ENCODE measurements at places on chromosomes 6 and 20.

DNA sequence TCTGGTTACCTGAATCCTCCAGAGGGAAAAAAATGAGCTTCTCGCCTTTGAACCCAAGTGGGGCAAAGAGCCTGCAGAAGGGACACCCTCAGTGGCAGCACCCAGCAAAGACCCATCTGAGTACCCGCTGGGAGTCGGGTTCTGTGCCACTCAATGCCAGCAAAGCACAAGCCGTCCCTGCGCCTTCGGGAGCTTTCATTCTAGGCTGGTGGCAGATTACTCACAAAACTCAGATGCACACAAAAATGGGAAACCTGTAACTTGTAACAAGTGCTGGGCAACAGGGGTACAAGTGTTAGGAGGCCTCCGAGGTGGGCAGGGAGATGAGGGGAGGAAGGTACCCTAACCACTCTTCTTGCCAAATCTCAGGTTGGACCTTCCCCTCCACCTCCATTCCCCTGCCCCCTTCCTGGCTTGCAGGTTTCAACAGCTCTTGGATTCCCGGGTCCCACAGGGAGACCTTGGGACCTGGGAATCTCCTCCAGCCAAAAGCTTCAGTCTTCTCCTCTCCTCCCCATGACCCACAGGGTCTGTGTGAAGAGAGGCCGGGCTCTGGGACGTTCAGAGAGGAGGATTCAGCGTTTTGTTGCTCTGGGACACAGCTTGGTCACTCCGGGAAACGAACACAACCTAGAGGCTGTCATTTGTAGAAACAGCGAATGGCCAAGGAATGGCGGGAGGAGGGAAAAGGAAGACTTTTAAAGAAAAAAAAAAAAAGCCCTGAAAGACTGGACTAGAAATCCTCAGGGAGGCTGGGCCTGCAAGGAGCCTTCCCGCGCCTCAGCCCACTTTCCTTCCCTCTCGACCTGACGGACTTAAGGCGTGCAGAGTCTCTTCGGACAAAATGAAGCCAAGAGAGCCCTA, 1.2 kb upstream of the PARD6B start:
- H3K27ac ChIP-seq = no peak overlapping the region
- H3K27me3 ChIP-seq = no peaks in the 10 kb centered on the region
- H3K4me3 ChIP-seq = peak overlapping the region; percentile 79
- H3K36me3 ChIP-seq = no peaks in the 10 kb centered on the region

DNA sequence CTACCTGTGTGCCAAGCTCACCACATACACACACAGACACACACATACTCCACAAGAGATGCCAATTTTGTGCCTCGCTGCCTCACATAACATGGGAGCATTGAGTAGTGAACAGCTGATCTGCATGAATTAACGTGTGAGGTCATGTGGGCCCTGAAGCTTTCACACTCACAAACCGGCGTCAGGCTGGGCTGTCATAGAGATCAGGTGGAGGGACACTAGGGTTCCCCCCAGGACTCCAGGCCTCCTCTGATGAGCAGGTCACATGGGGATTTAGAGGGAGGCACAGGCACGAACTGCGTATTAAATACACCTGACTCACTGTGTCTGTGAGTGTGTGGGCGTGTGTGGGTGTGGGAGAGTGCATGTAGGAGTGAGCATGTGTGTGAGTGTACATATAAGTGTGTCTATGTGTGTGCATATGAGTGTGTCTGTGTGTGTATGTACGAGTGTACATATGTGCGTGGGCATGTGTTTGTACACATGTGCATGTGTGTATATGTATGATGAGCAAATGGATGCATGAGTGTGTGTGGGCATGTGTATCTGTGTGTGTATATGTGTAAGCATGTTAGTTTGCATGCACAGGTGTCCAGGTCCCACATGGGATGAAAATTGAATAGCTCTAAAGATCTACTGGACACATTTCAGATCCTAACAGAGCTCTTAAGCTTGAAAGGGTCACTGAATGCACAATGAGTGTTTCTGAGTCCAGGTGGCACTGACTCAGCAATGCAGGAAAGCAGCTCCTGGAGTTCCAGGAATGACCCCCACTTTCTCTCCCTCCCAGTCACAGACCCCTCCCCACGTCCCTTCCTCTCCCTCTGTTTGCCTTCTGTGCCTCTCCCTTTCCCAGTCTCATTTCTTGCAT, 336.6 kb downstream of the PREX1 start:
- DNase-seq = no peak
- no peaks in the 10 kb centered on the region for H3K27me3 ChIP-seq
- H3K27ac ChIP-seq = no peak overlapping the region
- no peaks in the 10 kb centered on the region for H3K36me3 ChIP-seq
- no peak overlapping the region for H3K4me3 ChIP-seq
- H3K4me1 ChIP-seq = no peaks in the 10 kb centered on the region

- no peak for DNase-seq
- H3K27ac ChIP-seq = no peak overlapping the region
- H3K36me3 ChIP-seq = no peaks in the 10 kb centered on the region
- no peak overlapping the region for H3K4me3 ChIP-seq
- peaks cover 69% of the 10 kb centered on the region for H3K4me1 ChIP-seq
Observed at GRCh38 chr20:50389808-50390684, 120.1 kb upstream of the PTPN1 start.

DNA sequence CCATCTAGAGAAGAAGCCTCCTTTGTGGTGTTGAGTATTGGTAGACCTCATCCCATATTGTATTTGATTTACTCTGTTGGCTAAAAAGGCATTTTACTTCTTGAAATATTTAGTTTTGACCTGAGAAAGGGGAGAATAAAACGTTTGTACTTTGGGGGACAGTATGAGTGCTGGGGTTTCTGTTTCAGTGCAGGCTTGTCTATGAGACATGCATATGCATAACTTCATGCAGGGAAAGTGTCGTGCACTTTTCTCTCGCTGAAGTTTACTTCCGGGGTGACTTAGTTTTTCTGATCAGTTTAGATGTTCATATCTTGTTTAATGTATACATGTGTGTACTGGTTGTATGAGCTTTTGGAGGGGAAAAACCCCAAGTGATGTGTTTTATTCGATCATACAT, 59.5 kb downstream of the UTRN start:
- peak overlapping the region; percentile 31 for H3K4me3 ChIP-seq
- peaks cover 43% of the 10 kb centered on the region for H3K4me1 ChIP-seq
- no peaks in the 10 kb centered on the region for H3K27me3 ChIP-seq

DNA sequence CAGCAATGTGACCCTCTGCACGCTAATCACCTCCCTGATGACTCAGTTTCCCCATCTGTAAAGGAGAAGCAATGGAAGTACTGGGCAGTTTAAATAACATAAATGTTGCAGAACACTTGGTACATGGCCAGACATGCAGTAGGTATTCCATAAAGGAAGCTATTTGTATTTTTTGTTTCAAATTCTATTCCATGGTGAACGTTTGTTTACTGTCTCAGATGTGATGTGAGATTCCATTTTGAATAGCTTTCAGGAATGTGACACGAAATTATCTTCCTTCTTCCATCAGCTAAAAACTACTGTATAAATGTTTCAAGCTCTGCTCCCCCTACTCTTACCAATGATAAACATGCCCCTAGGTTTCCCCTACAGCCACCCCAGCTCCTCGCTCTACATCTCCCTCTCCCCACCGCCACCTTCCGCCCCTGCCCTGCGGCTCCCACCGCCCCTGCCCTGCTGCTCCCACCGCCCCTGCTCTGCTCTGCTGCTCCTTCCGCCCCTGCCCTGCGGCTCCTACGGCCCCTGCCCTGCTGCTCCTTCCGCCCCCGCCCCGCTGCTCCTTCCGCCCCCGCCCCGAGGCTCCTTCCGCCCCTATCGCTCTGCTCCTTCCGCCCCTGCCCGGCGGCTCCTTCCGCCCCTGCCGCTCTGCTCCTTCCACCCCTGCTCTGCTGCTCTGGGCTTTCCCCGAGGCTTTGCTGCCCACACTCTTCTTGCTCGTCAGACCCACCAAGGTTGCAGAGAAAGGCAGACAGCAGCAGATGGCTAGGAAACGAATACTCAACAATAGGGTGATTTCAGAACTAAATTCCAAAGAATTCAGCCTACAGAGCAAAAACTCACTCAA, 78.9 kb downstream of the THBS2 start:
- no peak overlapping the region for H3K27ac ChIP-seq
- no peak overlapping the region for H3K4me3 ChIP-seq
- no peaks in the 10 kb centered on the region for H3K36me3 ChIP-seq
- H3K4me1 ChIP-seq = no peaks in the 10 kb centered on the region
- H3K27me3 ChIP-seq = no peaks in the 10 kb centered on the region

DNA sequence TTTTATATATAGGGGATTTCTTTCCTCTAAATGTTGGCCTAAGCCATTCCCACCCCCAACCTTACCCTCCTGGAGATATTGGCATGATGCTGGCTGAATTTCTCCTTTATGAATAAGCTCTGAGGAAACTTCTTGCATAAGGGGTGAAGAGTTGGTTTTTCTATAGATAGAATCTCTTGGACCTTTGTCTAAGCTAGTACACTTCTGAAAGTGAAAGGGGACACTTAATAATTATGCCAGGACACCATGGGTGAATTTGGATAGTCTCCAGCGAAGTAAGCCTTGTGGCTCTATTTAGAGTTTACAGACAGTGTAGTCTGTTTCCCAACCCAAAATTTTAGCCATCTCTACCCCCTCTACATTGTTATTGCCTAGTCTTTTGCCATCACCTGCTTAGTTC, 27.1 kb upstream of the FABP7 start:
- H3K27ac ChIP-seq = no peak overlapping the region
- no peaks in the 10 kb centered on the region for H3K27me3 ChIP-seq
- no peak for DNase-seq
- H3K4me3 ChIP-seq = no peak overlapping the region

DNA sequence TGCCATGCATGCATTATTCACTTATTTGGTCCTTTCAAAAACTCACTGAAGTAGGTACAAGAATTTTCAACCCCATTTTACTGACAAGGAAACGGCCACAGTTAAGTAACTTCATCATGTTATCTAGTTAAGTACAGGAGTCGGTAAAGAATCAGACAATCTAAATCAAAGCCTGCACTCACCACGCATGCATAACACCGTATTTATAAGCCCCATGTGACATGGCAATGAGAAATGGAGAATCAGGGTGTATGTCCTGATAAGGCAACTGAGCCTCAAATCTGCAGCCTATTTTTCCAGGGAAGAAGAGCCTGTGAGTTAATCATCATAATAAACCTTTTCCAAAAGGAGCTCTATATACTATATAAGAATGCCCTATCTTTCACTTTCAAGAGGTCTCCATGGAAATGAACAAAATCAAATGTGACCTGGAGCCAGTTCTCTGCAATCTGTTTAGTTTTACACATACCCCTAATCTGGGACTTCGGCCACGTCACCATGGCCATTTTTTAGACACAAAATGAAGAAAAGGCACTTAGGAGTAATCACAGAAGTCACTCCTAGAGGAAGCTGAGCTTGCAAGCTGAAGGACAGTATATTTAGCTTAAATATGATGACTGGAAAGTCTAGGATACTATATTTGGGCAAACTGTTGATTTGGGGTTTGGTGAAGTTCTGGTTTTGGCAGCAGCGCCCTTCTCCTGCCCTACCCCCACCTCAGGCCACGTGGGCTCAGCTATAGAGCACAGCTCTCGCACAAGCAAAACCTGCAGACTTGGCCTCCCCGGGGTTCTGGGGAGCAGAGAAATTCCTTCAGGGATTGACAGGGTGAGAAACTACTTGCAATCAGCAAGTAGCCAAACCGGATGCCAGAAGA, 19.2 kb downstream of the TRAM2 start:
- DNase-seq = no peak
- H3K4me1 ChIP-seq = no peaks in the 10 kb centered on the region
- no peak overlapping the region for H3K4me3 ChIP-seq
- H3K36me3 ChIP-seq = no peaks in the 10 kb centered on the region

GRCh38 chr20:64111841-64112641, 4.7 kb upstream of the NPBWR2 start:
- H3K27ac ChIP-seq = no peak overlapping the region
- H3K36me3 ChIP-seq = no peaks in the 10 kb centered on the region
- H3K27me3 ChIP-seq = no peaks in the 10 kb centered on the region
- no peaks in the 10 kb centered on the region for H3K4me1 ChIP-seq
- DNase-seq = peak; percentile 84
- no peak overlapping the region for H3K4me3 ChIP-seq

DNA sequence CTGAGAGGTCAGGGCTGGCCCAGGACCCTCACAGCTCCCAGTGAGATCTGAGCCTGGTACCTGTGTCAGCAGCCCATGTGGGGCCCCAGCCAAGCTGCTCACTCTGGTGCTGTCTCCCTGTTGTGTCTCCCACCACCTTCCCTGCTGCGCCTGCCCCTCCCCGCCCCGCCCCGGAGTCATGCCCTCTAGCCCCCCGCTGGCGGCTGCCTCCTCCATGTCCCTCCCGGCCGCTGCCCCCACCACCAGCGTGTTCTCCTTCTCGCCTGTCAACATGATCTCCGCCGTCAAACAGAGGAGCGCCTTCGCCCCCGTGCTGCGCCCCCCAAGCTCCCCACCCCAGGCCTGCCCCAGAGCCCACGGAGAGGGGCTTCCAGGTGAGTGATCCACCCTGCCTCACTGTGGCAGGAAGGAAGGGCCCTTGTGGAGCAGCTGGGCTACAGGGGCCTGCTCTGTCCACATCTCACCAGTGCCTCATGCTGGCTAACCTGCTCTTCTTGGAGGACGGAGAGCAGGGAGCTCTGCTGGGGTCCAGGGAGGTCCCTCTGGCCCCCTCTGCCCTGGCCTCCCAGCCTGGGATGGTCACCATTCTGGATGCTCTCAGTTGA, 44.9 kb downstream of the CPXM1 start:
- H3K36me3 ChIP-seq = no peaks in the 10 kb centered on the region
- no peaks in the 10 kb centered on the region for H3K4me1 ChIP-seq
- no peak for DNase-seq
- no peak overlapping the region for H3K4me3 ChIP-seq

DNA sequence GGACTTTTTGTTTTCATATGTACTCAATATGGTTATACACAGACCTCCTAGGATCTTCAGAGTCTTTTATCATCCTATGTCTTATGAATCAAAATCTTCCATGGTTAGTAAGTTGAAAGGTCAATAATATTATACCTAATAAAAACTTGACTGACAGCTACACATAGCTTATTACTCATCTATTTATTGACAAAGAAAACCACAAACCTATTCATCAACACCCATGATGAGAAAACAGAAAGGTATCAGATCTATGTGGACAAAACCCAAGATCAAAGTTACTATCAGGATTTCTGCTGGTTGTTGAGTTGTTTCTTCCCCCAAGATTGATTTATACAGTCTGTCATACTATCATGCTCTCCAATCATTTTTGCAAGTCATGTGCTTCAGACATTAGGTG, 460.1 kb upstream of the MANEA start:
- no peak for DNase-seq
- H3K4me3 ChIP-seq = no peak overlapping the region
- no peaks in the 10 kb centered on the region for H3K4me1 ChIP-seq
- no peaks in the 10 kb centered on the region for H3K36me3 ChIP-seq
- no peaks in the 10 kb centered on the region for H3K27me3 ChIP-seq

Data from common myeloid progenitor, CD34-positive (primary cell).